Bronchial epithelial cell (primary cell): ENCODE measurements at places on chromosomes 5 and 9. TPM values are rescaled to one million over a fixed set of nuclear protein-coding genes. Genes with fewer than 3 reads are reported as not detected.
A peak's percentile ranks its signal among the peaks of the same experiment; 100 is the strongest.

Gene LHFPL2
- 29.8 and 32.4 TPM in 2 replicates for total RNA-seq

GRCh38 chr9:16012621-16013020 is 459.8 kb downstream of the CCDC171 start:
- peak; percentile 81 for DNase-seq

Gene ANP32B
- 7.1 and 12.5 TPM in 2 replicates for total RNA-seq

GRCh38 chr5:159508344-159508743 is 178.1 kb upstream of the IL12B start:
- DNase-seq = no peak

- no peak for DNase-seq
These were observed 296.1 kb upstream of the MPDZ start for GRCh38 chr9:13575558-13575957.

- peak; percentile 28 for DNase-seq
These were observed 143.2 kb upstream of the ANKH start for GRCh38 chr5:15014809-15015208.

Gene FBN2
- total RNA-seq = 26.1 and 49.0 TPM in 2 replicates

DNA sequence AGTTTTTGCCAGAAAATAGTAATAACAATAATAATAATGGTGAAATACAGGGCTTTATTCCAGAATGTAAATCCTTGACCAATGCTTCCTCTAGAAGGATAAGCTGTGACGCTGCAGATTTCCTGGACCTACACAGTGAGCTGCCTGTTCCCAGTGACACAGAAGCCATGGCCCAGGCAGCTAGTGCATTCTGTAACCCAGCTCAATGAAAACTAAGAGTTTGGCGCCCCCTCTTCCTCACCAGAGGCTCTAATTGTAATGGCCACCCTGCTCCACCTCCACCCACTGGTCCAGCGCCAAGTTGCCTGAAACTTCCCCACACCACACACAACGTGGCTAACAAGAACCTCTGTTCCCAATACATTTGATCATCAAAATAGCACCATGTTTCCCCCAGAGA is 248.1 kb downstream of the CETN3 start:
- peak; percentile 41 for DNase-seq

Gene RLN1
- total RNA-seq = 0.26 and 0.64 TPM in 2 replicates

GRCh38 chr9:137156567-137157375 is 13.1 kb downstream of the LRRC26 start:
- no peak for DNase-seq

- no peak for DNase-seq
These were observed 133.4 kb downstream of the ACTBL2 start for GRCh38 chr5:57349214-57349613.

Gene FCN2
- not detected in 2 replicates for total RNA-seq

- no peak for DNase-seq
These were observed 437.2 kb upstream of the EDIL3 start for GRCh38 chr5:84821924-84822323.

DNA sequence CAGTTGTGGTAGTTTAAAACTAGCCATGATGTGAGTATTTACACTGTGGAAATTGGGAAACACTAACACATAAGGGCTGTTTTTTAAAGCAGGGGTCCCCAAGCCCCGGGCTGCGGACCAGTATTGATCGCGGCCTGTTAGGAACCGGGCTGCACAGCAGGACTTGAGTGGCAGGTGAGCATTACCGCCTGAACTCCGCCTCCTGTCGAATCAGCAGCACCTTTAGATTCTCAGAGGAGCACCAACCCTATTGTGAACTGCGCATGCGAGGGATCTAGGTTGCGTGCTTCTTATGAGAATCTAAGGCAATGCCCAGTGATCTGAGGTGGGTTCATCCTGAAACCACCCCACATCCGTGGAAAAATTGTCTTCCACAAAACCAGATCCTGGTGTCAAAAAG is 127.8 kb downstream of the PCSK5 start:
- no peak for DNase-seq

GRCh38 chr5:65967288-65968066 is 41.1 kb downstream of the ERBIN start:
- peak; percentile 24 for DNase-seq

DNA sequence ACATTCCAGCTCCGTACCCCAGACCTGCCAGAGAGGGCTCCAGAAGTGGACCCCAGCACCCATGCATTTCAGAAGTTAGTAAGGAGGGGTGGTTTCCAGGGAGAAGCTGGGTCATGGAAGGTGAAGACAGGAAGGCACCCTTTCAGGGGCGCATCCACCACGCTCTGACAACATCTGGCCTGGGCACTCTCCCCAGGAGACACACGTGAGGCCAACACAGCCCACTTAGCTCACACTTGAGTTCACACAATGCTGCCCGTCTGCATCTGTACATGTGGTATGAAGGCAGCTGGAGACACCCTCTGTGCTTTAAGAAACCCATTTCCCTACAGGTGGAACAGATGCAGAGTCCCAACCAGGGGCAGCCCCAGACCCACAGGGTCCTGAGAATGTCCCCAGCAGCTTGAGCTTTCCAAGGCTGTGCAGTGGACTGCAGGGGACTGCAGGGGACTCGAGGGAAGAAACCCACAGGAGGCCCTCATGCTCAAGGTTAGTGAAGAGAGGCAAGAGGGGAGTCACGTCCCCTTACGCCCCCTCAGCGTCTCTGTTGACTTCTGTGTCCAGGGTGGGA is 326.8 kb upstream of the IRX1 start:
- no peak for DNase-seq

- DNase-seq = no peak
These were observed 135.9 kb upstream of the ADAMTSL1 start for GRCh38 chr9:18338042-18338441.

GRCh38 chr9:15578714-15579113 is 25.9 kb downstream of the CCDC171 start:
- DNase-seq = no peak

- DNase-seq = no peak
These were observed 4.3 kb downstream of the SPATA24 start for GRCh38 chr5:139399501-139400121.

DNA sequence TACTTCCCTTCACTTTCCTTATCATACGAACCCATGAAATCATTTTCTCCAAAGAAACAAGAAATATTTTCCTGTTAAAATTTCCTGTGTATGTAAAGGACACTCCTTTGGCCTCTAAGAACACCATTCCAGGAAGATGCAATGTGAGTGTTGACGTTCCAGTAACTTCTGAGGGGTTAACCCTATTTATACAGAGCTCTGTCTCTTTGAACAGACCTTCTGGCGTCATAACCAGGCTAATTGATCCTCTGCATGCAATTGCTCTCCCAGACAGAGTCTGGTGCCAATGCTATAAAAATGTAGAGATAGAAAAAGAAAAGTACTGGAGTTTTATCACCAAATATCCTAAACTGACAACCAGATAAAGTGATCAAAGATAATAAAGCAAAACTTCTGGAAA is 218.5 kb downstream of the TLE1 start:
- no peak for DNase-seq

DNA sequence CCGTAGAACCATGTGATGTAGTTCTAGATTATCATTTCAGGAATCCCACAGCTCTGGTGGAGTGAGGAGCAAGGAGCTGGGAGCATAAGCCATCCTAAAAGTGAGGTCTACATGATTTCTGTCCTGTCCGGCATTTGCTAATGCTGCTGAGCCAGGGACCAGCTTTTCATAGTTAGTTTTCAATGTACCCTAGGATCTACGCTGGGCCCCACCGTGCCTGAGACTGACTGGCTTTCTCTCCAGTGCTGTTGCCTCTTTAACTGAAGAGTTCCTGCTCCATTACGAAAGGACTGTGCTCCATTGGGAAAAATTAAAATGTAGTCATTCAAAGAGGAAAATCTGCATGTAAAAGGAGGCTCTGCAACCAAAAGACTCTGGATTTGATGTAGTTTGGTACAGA is 634.8 kb downstream of the DMRTA1 start:
- no peak for DNase-seq

- DNase-seq = no peak
These were observed 92.8 kb downstream of the CAVIN4 start for GRCh38 chr9:100670719-100671118.

Gene NDST1
- 17.1 and 33.3 TPM in 2 replicates for total RNA-seq

DNA sequence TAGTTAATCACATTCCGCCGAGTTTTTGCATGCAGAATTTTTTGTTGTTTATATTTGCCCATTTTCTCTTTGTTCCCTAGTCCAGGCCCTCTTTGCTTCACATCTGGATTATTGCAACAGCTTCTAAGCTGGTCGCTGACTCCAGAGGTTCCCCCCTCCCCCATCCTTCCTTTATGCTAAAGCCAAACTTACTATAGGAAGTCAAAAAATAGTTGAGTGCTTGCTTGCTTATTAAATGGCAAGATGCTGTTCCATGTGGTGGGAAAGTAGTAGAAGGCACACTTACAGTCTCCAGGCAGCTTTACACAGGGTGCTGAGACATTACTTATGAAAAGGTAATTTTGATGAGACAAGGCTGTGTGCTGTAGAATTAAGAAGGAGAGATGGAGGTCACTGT is 1.3 kb downstream of the ZBTB34 start:
- peak; percentile 46 for DNase-seq

GRCh38 chr9:109488791-109489492 is 9.2 kb downstream of the PTPN3 start:
- no peak for DNase-seq

GRCh38 chr5:135271533-135272310 is 127.3 kb downstream of the MACROH2A1 start:
- no peak for DNase-seq

- no peak for DNase-seq
These were observed 71.5 kb downstream of the WNK2 start for GRCh38 chr9:93255494-93255867.
